Muscle of leg (tissue), 16 donors: ENCODE measurements at places on chromosomes 6 and 20.

GRCh38 chr6:29142309-29142708 is 28.4 kb upstream of the OR2J2 start:
- DNase-seq = no peak

DNA sequence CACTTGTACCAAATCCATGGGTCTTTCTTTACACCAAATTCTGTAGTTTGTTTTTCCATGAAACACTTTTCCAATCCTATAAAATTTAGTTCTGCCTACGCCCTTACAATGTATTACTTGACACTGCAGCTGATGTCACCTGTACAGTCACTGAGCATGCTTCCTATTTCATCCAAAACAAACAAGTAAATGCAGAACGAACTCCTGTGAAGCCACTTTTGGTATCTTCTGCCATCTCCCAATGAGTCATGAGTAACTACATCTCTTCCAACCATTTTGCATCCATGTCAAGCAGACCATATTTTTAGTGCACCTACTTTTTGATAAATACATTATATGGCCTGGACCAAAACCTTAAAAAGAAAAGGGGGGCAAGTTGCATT is 42.4 kb downstream of the HDDC2 start:
- DNase-seq = no peak

GRCh38 chr20:60868316-60868891 is 383.7 kb upstream of the CDH4 start:
- no peak for DNase-seq

DNA sequence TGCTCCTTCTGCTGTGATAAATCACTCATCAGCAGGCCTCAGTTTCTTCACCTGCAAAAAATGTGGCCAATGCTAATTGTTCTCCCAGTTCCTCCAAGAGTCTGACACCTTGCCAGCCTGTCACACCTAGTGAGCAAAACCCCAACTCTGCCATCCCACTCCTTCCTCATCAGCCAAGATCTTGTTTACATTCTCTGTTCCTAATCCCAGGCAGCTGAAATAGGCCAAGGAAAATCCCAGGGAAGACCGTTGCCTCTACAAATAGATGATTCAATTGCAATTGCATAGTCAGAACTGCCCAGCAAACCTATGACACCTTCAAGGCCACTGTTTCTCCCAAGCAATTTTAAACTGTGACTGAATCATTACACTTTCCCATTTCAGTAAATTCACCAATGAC is 78.7 kb downstream of the GMDS start:
- no peak for DNase-seq

DNA sequence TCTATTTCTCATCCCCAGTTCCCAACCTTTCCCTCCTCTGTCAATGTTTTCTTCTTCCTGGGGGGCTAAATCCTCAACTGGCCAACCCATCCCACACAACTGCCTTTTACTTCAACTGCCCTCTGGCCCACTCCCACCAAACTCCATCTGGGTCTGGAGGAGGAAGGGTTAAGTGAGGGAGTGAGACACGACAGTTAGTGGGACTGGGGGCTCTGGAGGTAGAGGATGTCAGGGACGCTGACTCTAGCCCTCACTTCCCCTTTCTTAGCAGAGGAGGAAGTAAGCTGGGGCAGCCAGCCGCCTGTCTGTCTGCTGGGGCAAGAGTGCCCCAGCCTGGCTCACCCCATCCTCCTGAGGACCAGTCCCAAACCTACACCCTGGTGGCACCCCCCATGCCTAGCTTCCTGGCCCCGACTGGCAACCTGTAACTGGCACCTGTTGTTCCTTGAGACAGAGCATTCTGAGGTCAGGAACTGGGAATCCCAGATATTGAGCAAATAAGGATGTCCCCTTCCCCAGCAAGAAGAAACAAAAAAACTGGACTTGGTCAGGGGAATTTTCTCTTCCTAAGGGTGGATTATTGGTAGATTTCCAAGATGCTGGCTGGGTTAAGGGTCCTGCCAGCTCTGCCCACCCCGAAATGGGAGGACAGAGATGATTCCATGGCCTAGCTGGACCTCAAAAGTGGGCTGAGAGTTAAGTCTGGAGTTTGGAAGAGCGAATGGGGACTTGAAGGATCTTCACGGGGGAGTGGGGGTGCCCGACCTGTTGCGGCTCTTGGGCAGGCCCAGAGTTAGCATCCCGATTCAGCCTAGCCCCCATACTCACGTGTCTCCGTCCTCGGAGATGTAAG is 971 bp downstream of the NFKBIE start:
- DNase-seq = peak; percentile 59

DNA sequence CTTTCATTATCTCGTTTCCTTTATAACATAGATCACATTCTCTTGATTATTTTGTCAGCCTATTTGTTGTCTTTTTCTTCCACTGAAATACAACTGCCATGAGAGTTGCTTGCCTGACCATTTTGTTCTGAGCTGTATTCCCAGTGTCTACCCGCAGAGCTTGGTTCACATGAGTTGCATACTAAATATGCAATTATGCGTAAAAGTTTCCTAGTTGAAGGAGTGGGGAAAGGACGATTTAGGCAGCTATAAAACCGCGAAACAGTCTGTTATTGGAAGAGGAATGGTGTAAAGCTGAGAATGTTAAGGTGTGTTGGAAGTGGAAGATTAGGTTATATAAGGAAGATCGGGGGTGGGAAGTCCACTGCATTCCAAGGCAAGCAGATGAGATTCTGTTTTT is 8.8 kb downstream of the TBPL1 start:
- no peak for DNase-seq

- no peak for DNase-seq
Measured at GRCh38 chr6:120899932-120900331, 434.3 kb downstream of the TBC1D32 start.

GRCh38 chr20:63843778-63844177 is 12.7 kb upstream of the ZBTB46 start:
- no peak for DNase-seq

DNA sequence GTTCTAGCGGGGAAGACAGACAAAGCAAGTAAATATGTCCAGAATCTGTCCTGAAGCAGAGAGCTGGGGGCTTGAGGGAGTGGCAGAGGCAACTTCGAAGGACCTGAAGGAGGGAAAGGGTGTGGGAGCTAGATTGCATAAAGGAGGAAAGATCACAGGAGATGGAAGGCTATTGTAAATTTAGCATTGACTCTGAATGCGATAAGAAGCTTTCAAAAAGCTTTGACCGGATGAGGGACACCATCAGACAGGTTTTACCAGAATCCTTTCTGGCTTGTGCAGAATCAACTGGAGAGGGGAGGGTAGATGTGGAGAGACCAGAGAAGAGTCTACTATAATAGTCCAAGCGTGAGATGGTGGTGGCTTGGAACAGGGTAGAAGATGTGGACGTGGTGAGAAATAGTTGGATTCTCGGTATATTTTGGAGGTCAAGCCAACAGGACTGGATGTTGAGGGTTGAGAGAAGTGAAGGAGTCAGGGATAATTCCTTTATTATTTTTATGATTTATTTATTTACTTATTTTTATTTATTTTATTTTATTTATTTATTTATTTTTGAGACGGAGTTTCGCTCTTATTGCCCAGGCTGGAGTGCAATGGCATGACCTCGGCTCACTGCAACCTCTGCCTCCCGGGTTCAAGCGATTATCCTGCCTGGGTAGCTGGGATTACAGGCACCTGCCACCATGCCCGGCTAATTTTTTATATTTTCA is 19.9 kb upstream of the RIPOR3 start:
- no peak for DNase-seq

DNA sequence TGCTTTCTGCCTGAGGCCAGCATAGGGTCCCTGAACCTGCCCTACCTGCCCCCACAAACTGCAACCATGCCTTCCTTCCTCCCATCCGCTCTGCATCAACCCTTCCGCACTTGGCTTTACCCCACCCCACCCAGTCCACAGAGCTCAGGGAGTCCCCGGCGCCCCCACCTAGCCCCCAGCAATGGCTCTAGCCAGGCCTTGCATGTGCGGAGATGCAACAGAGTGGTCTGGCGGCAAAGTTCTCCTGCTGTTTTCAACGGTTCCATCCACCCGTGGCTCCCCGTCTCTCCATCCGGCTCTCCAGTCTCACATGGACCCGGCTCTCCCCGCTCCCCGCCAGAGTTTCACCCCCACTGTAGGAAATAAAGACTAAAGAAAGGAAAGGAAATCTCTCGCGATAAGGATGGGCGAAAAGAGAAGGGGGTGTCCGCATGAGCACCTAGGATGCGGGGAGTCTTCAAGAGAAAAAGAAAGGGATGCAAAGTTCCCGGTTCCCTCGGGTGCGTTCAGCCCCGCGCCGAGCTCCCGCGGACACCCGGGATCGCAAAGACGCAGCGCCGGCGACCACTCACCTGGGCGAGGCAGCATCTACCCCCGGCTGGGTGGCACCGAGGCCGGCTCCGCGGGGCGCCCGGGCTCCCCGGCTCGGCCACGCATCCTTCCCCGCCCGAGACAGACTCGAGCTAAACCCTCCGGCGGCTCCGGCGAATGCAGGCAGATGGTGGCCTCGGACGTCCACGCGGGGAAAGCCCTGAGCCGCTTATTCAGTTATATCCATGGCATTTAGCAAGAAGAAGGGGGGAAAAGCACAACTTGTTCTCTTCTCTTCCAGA is 579 bp downstream of the LRFN2 start:
- DNase-seq = no peak

- no peak for DNase-seq
Measured at GRCh38 chr20:63073738-63074065, 66.9 kb upstream of the BHLHE23 start.

DNA sequence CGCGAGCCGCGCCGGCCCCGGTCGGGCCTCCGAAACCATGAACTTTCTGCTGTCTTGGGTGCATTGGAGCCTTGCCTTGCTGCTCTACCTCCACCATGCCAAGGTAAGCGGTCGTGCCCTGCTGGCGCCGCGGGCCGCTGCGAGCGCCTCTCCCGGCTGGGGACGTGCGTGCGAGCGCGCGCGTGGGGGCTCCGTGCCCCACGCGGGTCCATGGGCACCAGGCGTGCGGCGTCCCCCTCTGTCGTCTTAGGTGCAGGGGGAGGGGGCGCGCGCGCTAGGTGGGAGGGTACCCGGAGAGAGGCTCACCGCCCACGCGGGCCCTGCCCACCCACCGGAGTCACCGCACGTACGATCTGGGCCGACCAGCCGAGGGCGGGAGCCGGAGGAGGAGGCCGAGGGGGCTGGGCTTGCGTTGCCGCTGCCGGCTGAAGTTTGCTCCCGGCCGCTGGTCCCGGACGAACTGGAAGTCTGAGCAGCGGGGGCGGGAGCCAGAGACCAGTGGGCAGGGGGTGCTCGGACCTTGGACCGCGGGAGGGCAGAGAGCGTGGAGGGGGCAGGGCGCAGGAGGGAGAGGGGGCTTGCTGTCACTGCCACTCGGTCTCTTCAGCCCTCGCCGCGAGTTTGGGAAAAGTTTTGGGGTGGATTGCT is 1.3 kb downstream of the VEGFA start:
- peak; percentile 85 for DNase-seq

DNA sequence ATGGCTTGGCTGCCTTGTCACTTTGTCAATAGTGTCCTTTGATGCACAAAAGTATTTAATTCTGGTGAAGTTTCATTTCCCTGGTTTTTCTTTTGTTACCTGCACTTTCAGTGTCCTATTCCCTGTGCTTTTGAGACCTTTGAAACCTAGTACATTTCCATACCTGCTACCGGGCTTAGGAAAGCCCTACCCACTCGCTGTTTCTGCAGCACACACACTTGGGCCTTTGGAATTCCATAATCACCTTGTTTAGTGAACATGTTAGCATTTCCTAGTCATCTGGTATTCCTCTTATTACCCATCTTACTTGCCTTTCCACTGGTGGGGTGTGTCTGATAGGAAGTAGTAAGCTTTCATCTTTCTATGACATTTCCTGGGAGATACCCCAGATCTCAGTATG is 19.3 kb upstream of the SYNDIG1 start:
- DNase-seq = no peak

GRCh38 chr6:149938571-149939355 is 3.1 kb upstream of the ULBP2 start:
- DNase-seq = no peak

DNA sequence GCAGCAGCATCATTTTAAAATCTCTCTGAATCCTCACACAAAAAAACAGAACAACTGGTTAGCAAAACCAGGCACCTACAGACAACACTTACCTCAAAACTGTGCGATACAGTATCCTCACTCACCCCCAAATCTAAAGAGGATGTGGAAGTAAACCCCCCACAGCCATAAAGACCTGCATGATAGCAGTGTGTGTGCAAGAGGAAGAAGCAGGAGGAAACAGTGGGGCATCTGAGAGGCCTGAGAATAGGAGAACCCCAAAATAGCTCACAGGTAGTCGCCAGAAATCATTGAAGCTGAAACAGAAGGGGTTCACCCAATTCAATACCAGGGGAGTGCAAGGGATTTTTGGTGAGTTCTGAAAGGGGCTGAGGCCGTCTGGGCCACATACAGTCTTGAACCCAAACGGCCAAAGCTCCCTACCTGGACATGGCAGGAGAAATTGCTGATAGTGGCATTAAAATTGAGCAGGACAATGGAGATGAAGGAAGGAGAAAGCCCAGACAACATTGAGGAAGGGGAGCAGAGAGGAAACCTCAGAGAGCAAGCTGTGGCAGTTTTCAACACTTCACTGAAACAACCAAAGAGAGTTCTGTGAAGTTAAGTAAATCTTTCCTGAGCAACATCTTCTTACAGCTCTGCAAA is 129.7 kb downstream of the FIG4 start:
- DNase-seq = no peak

DNA sequence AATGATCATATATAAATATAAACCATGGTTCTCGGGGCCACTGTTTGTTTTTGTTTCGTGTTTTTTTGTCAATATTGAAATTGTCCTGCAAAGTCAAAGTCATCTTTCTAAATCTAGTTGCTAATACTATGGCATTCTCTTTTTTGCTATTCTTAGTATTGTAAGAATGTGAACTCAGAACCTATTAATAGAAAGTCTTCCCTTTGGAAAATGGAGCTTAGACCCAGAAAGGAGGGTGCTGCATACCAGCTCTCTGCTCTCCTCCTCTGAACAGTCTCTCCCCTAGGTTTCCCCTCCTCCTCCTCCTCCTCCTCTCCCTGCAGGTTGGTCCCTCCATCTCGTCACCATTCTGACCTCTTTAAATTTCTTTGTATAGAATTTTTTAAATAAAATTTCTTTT is 150.4 kb upstream of the CCN2 start:
- DNase-seq = no peak

- peak; percentile 83 for DNase-seq
Measured at GRCh38 chr6:6686748-6687601, 98.5 kb downstream of the LY86 start.

DNA sequence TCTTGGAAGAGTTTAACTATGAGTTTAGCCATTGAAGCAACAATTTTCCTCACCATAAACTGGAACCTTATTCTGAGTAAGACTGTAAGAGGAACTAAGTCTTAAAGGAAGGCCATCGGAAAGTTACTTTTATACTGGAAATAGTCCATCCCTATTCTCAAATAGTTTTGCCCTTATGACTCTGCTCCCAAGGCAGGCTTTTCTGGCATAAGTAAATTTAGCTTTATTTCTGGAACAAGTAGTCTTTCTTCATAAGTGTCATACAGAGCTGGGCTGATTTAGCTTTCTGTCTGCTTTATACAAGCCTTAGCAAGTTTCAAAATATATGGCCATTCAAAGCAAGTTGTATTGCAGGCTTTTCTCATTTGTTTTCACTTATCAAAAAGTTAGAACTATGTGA is 328.1 kb downstream of the HACE1 start:
- DNase-seq = peak; percentile 75

DNA sequence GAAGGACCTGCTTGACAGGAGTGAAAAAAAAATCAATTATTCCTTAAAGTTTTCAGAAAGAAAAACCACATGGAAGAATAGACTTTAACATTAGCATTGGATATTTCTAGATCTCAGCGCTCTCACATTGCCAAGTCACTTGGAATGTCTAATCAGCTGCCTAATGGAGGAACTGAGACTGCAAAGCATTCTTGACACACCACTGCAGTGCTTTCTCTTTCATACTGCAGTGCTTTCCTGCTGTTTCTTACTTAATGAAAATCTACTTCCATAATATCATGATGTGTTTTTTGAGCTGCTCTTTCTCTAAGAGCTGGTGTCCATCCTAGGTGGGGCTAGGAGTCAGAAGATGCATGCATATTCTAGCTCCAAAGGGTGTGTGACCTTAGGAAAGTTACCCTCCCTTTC is 20.4 kb upstream of the MCM3 start:
- DNase-seq = peak; percentile 72
